ENCODE measurements at places on chromosomes 16 and 17.

DNA sequence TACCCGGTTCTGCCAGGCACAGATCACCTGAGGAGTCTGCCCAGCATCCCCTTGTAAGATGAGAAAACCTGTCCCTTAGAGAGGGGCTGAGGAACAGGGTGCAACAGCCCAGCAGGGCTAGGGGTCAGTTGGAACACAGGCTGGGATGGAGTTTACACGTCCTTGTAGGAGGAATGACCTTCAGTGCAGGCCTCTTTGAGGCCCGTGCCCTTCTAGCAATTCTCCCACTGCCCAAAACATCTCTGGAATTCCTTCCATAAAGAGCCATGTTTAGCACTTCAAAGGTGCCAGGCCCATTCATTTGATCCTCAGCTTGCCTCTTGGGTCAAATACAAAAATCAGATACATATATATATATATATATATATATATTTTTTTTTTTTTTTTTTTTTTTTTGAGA, 4.5 kb downstream of the CTNS start:
- DNase-seq, result no peak

DNA sequence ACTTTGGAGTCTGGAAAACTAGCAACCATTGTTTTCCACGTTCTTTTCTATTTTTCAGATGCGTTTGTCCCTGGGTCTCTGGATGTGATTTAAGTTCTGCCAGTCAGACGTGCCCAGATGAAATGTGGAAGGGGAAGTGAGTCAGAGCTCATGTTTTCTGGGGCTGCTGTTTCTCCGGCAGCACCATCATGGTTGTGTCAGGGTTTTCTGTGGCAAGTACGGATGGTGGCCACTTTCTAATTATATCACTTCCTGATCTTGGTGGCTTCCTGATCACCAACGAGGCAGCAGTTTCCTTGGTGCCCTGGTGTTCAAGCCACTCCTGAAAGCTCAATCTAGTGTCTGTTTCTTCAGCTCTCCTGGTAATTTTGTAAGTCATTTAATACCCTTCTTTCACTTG, 31.4 kb upstream of the PMFBP1 start:
- DNase-seq, result no peak

DNA sequence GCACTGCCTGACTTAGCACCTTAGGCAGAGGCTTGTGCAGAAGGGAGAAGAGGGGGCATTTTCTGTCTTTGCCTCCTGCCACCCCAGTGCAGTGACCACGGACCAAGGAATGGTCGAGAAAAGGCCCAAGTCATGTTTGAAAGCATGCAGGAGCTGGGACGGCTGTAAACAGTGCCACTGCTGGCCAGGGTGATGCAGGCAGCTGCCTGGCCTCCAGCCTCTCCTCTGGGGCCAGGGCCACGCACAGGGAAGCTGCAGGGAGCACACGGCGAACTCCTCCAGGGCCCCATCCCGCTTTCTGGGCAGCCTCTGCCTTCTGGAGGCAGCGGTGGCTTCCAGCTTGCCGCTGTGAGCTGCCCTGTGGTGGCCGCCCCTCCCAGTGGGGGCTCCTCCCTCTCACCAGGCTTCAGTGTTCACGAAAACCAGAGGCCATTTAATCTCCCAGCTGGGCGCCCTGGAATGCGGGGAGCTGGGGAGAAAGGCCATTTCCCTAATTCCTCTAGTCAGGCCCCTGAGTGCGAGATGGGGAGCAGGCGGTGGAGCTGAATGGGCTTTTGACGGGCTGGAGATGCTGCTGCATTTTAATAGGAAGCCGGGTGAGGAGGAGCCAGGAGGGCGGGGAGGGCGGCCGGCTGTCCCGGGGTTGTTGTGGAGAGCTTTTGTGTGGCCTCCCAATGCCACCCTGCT, 28.7 kb upstream of the DNAI2 start:
- peak; percentile 91 for DNase-seq

- no peak for DNase-seq
These were observed 14.4 kb downstream of the MEIOB start for GRCh38 chr16:1857433-1858097.

- no peak for DNase-seq
These were observed 23.2 kb downstream of the PRSS54 start for GRCh38 chr16:58271589-58271988.

- DNase-seq, result no peak
These were observed 5.5 kb downstream of the CCL17 start for GRCh38 chr16:57409870-57410587.

- DNase-seq, result no peak
These were observed 42.0 kb upstream of the ACSF3 start for GRCh38 chr16:89051521-89052166.

DNA sequence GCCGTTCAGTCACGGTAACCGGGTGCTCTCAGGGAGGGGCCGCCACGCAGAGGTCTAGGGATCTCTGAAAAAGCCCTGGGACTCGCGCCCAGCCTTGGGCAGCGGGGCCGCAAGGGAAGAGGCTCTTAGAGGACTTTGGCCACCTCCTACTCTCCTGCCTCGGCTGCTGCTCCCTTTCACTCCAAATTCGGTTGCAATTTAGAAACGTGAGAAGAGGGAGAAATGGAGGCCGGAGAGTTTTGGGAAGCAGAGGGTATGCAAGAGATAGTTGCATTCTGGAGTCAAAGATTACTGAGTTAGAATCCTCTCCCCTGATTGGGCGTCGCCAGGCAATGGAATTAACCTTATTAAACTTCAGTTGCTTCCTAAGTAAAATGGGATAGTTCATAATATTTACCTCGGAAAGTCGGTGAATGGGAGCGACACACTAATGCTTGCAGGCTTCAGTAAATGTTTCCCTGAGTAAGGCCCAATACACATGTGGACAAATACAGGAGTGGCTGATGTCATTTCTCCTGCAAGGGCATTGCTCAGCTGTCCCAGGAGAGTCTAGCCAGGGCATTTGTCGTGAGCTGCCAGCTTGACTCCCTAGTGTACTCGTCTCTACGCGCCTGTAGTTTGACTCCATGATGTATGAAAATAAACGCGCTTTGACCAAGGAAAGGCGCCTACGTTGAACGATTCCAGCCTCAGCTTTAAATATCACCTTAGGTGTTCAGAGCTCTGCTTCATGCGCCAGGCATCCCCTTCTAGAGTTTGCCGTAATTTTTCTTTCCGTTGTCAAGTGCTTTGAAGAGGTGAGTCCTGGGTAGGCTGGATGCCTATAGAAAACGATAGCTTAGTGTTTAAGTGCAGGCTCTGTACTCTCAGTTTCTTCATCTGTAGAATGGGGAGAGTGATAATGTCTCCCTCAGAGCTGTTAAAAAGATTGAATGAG, 667 bp downstream of the OGFOD1 start:
- DNase-seq, result peak; percentile 78

DNA sequence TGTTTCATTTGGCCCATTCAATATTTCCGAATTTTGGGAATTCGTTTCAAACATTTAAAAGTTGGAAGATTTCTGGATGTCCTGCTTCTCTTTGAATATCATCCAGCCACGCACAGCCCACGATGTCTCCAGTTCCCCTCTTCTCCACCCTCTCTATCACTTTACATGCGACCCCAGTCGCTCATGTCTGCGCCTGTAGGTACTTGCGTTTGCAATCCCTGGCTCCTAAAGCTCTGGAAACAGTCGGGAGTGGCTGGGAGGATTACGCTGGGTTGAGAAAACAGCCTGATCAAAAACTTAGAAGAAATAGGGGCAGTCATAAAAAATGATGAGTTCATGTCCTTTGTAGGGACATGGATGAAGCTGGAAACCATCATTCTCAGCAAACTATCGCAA, 1.5 kb upstream of the SBK1 start:
- no peak for DNase-seq

DNA sequence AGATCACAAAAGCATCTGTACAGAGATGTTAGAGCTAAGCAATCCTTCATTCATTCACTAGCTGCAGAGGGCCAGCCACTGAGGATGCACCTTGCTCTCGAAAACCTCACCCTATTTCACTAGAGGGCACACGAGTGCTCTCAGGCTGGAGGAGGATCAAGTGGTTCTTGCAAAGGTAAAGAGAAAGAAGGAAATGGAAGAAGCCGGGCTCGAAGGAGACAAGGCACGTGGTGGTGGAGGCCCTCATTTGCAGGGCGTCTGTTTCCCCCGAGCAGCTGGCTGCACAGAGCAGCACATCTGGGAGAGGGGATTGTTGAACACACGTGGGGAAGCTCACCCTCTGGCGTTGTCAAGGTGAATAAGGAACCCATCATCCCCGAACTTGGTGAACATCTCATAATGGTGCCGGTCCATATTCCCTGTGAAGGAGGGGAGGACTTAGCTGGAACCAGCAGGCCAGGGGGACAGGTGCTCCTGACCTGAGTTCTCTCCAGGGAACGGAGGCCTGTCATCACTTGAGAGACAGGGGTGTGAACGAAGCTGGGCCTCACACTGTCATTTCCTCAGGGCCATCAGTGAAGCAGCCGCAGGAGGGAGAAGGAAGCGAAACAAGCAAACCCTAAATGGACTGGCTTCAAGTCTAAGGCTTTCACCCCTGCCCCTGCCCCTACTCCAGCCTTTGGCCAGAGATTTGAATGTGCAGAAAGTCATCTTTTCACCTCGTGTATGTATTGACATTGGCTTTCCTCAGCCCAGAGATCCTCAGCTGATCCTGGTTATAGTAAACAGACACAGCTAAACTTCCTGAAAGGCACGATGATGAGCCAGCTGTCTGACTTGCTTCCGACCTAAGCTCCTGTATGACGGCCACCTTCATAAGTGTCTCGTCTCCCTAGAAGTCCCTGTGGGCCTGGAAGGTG, 27.6 kb downstream of the PRKAR1A start:
- DNase-seq, result peak; percentile 24

DNA sequence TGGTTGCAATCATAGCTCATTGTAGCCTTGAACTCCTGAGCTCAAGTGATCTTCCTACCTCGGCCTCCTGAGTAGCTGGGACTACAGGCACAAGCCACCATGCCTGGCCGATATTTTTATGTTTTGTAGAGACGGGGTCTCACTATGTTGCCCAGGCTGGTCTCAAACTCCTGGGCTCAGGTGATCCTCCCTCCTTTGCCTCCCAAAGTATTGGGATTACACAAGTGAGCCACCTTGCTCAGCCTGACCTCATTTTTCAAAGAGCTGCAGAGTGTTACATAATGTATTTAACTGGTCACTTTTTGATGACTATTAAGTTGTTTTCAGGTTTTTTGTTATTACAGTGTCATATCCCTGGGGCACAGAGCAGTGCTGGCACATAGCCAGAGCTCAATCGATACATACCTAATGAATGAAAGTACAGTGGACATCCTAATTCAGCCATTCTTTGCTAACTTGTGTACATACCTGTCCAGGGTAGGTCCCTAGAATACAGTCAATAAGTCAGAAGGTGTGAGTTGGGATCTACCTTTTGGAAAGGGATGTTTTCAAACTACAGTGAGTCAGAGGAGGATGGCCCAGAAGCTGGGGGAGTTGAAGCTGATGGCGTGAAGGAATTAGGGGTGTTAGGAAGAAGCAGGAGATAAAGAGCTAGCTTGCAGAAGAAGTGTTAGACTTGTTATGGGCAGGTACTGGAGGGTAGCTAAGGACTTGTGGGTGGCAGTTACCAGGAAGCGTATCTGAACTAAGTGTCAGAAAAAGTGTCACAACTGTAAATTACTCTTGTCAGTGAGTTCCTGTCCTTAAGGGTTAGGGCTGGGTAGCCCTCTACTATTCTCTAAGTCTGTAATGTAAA, 20.1 kb upstream of the CYLD start:
- DNase-seq, result no peak

DNA sequence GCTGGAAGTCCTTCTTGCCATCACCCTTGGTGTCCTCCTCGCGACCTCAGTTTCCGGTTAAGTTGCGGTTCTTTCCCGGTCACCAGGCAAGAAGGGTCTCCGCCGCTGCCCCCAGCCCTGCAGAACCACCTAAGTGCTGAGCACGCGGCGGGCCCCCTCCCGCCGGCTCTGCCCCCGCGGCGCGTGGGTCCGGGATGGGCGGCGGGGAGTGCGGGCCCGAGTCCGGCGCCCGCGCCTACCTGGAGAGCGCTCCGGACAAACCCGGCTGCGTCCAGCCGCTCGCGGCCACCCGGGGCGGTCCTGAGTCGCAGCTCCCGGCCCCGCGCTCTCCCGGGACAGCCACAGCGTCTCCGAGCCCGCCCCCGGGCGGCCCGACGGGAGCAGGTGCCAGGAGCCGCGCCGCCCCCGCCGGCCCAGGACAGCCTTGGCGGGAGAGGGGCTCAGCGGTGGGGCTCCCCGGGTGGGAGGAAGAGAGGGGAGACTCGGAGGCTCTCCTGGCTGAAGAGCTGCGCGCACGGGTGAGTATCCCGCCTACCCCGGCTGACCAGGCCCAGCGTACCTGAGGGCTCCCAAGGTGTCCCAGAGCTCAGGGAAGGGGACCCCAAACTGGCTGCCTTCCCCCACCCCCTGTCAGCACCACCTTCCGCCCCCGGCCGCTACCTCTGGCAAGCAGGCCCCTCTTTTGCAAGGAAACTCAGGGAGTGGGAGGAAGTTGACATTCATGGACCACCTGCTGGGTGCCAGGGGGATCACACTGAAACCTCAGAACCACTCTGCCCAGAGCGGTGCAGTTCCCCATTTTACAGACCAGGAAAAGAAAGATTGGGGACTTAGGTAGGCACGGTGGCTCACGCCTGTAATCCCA, 22.2 kb upstream of the C17orf113 start:
- peak; percentile 79 for DNase-seq

GRCh38 chr16:64975821-64976220, 146.0 kb downstream of the CDH11 start:
- no peak for DNase-seq

DNA sequence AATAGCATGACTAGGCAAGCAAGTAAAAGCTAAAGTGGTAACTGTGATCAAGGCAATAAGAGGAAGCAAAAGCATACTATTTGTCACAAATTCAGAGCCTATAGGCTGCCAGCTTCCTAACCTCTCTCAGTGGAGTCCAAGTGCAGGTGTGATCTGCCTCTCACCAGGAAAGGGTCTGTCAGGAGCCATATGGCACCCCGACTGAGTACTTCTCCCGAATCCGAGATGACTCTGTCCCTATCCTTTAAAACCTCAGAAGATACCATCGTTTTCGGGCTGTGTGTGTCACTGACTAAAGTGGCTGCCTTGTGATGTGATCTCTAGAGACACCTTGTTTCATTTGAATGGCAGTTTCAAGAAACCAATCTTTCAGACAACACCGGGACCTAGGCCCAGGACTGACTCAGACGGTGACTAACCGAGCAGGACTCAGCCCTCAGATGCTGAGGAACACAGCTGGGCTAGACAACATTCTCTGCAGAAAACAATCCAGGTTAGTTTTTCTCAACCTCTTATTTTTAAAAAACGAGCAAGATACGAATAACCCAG, 63.6 kb downstream of the SMG6 start:
- DNase-seq, result no peak

GRCh38 chr16:75264999-75265910, 13.8 kb upstream of the BCAR1 start:
- no peak for DNase-seq

DNA sequence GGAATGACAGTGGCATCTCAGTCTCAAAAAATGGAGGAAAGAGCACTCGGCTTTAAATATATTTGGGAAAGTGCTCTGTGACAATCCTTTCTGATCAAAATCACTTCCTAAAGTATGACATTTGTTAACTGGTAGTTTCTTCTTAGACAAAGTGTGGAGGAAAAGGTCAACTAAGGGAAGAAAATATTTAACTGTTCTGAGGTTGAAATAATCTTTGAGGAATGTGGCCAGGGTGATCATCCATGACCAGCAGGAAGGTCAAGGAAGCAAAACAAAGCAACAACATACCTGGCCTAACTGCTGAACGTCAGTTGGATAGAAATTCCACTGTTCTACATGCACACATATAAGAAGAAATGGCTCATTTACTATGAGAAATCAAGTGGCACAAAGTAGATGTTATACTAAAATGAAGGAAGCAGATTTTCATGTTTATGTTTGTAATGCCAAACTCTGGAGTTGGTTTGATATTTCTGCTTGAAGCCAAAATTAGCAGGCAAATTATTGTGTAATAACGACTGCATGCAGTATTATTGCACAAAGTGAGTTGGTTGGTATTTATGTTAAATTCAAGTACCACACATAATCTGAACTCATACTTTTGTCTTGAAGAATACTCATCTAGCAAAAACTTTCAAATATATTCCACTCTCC, 87.3 kb upstream of the CORO6 start:
- no peak for DNase-seq
